ENCODE measurements at places on chromosomes 2 and 18.
A peak's percentile ranks its signal among the peaks of the same experiment; 100 is the strongest.

GRCh38 chr18:11996190-11996754 lies 15.0 kb downstream of the IMPA2 start:
- DNase-seq, result no peak

- no peak for DNase-seq
These were observed 41.8 kb downstream of the KCTD18 start for GRCh38 chr2:200467806-200468681.

DNA sequence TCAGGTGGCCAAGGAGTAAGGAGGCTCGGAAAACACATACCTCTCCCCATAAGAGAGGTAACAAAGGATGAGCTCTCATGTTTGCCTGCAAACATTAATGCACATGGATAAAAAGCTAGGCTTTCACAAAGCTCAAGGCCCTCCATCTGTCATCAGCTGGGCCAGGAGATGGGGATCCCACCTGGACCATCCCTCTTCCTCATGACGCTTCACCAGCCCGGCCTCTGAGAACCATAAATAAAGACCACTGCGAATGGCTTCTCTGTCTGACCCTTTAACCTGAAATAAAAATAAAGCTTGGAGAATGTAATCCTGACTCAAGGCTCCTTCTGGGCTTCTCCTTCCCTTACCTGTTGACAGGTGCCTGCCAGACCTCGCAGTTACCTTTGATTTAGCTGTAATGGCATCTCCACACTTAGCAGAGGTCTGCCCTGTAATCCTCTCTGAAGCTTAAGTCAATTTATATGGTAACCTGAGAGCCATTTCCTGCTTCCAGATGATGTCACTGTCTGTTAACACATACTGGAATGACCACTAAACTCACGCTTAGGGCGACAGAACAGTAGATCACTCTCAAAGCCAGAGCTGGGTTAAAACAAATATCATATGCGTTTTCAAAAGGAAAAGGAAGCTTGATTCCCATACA lies 29.3 kb upstream of the FOXI3 start:
- peak; percentile 52 for DNase-seq

DNA sequence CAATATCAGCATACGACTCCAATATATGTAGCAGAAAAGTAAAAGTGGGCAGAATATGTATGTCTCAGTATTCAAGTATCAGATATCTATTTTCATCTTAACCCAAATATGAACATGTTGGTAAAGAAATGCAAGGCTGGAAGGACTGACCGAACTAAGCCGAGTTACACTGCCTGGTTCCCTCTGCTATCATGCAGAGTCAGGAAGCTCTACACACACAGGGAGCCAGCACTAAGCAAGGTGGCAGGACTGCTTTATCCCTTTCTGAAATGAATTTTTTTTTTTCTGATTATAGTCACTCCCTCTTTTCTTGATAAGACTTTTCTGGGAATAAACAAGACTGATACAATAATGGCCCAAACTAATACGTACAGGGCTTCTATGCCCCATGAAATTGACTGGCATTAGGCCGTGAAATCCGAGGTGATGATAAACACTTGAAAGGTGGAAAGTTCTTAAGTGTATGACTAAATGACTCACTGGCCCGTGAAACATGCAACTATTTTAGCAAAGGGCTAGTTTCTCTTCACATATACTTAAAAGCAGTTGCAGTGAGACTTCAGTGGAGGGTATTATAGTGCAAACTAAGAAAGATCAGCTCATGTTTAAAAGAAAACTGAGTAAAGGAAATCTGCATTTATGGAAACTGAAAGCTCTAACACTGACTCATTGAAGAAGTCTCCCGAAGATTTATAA lies 14.9 kb downstream of the DPP4 start:
- no peak for DNase-seq

- no peak for DNase-seq
These were observed 25.7 kb downstream of the DIS3L2 start for GRCh38 chr2:231987124-231987727.

GRCh38 chr18:8778386-8778785 lies 73.0 kb downstream of the MTCL1 start:
- no peak for DNase-seq

- no peak for DNase-seq
These were observed 546.3 kb upstream of the ZEB2 start for GRCh38 chr2:145066151-145066661.

GRCh38 chr2:119155633-119156032 lies 2.9 kb downstream of the C1QL2 start:
- DNase-seq, result no peak

GRCh38 chr2:85329181-85329651 lies 1.4 kb upstream of the TGOLN2 start:
- DNase-seq, result no peak

DNA sequence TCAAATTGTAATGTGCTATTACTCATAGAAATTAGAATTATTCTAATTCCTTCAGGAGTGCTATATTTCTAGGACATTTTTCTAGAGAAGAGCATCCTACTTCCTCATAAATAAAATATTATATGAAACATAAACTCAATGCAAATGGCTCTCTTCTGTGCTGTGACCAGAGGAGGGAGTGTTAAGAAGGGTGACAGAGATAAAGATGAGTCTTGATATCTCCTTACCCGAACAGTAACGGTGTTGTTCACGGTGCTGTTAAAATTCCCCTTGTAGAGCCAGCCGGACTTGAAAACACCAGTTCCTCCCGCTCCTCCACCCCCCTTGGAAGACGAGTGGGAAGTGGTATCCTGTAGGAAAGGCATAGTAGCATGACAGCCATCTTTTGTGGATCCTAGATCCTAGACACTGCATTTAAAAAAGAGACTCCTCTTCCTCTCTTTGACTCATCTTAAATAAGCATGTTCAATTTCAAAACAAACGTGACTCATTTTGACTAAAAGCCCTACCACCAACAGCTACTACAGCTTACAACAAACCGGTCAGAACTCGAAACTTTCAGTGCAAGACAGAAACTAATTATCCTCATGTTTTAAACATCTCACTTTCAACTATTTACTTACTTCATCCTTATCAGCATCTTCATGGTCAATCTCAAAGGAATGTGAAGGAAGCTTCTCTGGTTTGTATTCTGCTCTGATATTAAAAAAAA lies 156.3 kb downstream of the DOCK10 start:
- DNase-seq, result no peak

- no peak for DNase-seq
These were observed 36.1 kb downstream of the ASXL2 start for GRCh38 chr2:25842155-25842554.

- DNase-seq, result no peak
These were observed 800 bp downstream of the RPRM start for GRCh38 chr2:153477636-153478288.

DNA sequence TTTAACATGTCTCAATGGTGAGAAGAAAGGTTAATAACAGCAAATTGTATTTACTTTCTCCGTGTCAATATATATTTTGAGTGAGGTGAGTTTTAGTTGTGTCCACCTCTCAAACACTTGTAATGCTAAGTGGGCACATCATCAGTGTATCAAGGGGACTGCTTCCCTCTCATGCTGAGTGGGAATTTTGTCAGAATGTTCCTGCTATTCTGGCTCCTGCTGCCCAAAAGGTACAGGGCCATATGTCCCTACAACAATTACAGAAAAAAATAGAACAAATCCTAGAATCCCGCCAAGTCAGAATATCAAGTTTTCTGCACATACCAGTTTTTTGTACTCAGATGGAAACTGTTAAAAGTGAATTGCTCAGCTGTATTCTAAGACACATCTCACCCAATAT lies 5.4 kb upstream of the CERKL start:
- DNase-seq, result no peak

GRCh38 chr2:174794851-174795374 lies 30.6 kb upstream of the CHRNA1 start:
- no peak for DNase-seq

- DNase-seq, result no peak
These were observed 49.6 kb downstream of the SPIRE1 start for GRCh38 chr18:12608301-12608700.

DNA sequence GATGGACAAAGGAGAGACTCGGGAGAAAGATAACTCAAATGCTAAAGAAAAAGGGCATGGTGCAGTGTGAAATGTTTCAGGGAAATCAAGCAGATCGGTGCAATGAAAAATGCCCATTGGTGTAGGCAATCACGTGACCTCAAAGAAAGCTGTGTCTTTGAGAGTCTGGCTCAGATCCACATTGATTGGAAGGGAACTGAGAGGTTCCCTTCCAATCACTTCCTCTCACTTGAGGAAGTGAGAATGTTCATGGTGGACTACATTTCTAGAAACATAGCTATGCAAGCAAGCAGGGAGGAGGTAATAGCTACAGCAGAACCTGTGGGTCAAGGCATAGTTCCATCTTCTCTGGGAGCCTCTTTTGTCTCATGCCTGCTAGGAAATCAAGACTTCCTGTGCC lies 187.4 kb downstream of the LPIN1 start:
- no peak for DNase-seq

DNA sequence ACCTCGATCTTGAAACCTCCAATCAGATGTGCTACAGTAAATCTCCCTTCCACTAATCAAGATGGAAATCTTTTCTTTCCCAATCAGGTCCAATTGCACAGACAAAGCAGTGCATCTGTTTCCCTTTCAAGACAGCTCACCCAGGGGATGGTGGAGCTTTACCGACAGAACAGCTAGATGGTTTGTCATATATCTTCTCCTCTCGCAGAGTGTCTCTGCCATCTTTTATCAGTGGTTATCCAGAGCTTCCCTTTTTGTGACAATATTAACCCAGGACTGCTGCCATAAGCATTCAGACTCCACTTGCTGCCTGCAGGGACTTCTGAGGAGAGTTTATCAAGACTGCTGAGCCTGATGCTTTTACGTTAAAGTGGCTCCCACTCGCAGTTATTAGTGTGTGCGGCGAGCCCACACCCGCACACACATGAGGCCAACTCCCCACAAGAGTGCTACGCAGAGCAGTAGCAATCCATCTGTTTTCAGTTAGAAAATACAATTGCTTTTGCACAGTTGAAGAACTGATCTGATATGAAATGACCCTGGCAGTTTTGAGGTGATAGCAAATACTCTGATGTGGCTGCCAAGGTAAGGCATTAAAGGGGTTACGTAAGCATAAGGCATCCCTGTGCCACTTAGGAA lies 398.9 kb downstream of the NCKAP5 start:
- no peak for DNase-seq

GRCh38 chr18:22417496-22418188 lies at the start of gene CTAGE1:
CTAGE1 (minus strand) TSS chr18:22417915; CDS start chr18:22417811, 104 bp downstream.
- DNase-seq, result no peak

DNA sequence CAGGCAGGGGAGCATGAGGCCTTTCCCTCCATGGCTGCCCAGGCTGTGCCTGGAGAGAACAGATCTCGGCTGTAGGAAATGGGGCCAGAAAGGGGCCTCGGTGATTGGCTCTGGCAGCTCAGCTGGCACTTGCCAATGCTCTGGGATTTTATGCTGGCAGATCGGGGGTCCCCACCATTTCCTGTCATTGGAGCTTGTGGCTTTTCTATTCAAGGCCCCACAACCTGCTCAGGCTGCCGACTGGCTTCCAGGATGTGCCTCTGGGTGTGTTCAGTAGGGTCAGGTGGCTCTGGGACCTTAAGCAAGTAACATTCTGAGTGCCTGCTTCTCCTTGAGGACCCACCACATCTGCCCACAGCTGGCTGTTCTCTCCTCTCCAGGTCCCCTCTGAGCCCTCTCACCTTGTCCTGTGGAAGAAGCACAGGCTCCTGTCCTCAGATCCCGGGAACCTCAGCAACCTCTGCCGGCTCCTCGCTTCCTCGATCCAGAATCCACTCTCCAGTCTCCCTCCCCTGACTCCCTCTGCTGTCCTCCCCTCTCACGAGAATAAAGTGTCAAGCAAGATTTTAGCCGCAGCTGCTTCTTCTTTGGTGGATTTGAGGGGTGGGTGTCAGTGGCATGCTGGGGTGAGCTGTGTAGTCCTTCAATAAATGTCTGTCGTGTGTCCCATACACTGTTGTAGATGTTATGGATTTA lies 4.2 kb downstream of the GNLY start:
- no peak for DNase-seq

GRCh38 chr2:131022731-131023130 lies 70.5 kb downstream of the FAM168B start:
- no peak for DNase-seq

GRCh38 chr2:11288431-11288830 lies 56.0 kb downstream of the ROCK2 start:
- DNase-seq, result no peak

DNA sequence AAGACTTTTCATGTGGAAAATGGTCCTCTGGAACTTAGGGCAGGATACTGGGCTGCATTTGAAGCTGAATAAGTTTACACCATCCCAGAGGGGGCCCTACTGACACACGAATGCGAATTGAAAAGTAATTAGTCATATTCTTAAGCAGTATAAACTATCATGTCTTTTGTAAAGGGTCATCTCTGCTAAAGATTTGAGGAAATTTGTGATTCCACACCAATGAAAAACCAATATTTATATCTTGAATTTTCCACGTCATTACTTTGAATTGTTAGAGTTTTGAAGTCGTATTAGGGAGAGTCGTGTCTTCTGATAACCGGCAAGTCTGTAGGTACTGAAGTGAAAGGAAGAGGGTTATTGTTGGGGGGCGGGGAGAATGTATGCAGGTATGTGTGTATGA lies 4.1 kb upstream of the OTX1 start:
- no peak for DNase-seq

- no peak for DNase-seq
These were observed 35.4 kb upstream of the PGAP1 start for GRCh38 chr2:196961889-196962288.

DNA sequence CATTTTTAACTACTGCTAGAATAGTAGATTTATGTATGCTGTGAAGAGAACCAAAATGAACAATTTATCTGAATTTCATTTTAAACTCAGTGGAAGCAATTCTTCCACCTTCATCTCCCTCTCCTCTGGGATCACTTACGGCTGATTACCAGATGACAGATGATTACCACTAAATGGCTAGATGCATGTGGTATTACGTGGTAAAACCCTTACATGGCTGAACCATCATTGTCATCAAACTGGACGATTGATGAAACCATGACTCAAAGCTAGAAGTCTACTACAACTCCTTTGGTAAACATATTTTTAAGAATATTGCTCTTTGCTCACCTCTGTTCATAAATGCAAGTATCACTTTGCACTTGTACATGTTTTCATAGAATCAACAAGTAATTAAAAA lies 48.5 kb upstream of the DOCK10 start:
- DNase-seq, result no peak

- DNase-seq, result no peak
These were observed 123.4 kb upstream of the CDH20 start for GRCh38 chr18:61209801-61210200.

DNA sequence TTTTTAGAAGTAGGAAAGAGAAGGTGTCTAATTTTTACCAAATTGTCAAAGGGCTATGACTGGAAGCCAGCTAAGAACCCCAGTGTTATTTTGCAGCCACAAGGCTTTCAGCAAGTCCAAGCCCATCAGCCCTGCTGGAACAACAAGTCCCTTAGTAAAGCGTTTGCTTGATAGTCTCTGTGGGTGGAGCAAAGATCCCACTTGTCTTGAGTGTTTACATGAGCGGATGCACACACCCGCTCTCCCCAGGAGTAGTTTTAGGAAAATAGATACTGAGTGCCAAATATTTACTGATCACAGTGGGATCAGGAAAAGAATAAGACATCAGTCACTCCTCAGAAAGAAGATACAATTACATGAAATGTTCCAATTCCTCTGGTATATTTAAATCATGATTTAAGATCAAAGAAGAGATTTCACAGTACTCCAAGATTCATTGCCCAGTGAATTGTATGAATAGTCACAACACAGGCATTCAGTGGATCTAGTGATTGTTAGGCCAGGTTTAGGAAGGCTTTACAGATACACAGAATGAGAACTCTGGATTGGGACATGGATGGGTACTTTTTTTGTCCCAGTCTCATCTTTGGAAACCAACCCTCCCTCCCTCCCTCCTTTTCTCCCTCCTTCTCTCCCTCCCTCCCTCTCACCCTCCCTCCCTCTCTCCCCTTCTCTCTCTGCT lies 514.9 kb downstream of the PTPRM start:
- DNase-seq, result no peak

- DNase-seq, result peak; percentile 61
These were observed 5.0 kb downstream of the ACTR2 start for GRCh38 chr2:65232636-65233035.
